ENCODE measurements at places on chromosomes 3 and 15.

- DNase-seq, result no peak
Measured at GRCh38 chr3:102476198-102476597, 41.4 kb downstream of the ZPLD1 start.

DNA sequence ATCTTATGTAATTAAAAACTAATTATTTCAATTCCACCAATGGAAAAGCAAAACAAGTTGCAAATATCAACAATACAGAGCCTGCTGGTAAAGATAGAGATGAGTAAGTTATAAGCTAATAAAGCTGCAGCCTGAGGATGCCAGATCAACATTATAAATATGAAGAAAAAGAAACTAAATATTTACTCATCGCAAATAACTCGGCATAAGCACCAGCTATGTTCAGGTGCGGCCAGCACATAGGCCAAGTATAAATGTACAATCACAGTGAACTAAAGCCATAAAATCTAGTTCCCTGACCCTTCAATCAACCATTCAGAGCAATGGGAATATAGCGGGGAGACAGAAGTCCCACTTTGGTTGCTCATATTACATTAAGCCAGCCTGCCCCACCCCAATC is 7.7 kb upstream of the RSL24D1 start:
- DNase-seq, result no peak

- DNase-seq, result no peak
Measured at GRCh38 chr3:81913886-81914663, 152.6 kb upstream of the GBE1 start.

GRCh38 chr3:83956431-83956830 is 1002.4 kb upstream of the CADM2 start:
- DNase-seq, result no peak

All from hypothalamus (tissue), 51 donors.